ENCODE measurements at places on chromosomes 13 and 19.

DNA sequence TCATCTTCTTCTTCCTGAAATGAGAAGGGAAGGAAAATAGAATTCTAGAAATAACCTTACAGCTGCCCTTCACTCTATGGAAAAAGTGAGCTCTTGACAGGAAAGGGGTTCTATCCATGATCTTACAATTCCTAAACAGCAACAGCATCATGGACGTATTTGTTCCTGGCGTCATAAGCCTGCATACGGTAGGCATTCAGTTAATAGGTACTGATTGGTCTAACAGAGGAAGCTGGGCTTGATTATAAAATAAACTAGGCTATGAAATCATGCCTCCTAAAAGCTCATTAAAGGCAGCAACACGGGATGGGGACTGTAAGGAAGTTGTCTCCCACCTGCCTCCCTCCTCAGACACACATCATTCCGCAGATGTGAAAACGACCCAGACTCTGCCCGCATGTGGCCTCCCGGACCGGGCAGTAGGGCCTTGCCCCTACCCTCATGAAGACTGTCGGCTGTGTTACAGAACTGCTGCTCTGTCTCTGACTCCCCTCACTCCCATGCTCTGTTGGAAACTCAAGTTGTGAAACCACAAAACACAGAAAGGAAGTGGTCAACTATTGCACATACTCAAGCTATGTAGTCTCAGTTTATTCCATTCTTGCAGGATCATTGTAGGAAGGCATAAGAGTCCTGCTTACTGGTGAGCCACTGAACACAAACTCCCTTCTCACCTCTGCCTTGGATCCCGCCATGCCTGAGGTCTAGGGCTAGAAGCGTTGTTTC, 129.8 kb downstream of the DLEU7 start:
- peak; percentile 45 for DNase-seq

DNA sequence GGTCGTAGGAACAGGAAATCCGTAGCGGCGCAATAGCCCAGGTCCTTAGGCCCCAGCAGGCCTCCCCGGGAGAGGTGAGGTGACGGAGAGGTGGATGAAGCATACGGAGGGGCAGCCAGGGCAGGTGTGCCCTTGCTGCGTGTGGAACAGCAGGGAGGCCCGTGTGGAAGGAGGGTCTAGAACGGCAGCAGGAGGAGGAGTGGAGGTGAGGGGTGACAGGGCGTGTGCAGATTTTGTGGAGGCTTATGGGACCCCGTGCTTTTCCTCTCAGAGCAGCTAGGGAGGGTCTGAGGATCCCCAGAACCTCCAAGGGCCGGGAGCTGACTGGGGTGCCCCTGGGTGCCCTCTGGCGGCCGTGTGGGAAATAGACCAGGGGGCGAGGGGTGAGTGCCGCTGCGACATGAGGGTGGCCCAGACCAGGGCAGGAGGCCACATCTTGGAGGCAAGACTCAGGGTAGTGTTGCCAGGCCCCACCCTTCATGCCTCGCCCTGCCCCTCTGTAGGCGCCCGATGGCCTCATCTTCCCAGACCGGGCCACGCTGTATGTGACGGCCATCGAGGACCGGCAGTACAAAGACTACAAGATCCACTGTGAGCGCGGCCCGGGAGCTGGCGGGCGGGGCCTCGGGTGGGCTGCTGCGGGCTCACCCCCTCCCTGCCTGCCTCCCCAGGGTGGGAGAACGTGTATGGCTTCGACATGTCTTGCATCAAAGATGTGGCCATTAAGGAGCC, 5.0 kb upstream of the ADM5 start:
- DNase-seq = no peak

DNA sequence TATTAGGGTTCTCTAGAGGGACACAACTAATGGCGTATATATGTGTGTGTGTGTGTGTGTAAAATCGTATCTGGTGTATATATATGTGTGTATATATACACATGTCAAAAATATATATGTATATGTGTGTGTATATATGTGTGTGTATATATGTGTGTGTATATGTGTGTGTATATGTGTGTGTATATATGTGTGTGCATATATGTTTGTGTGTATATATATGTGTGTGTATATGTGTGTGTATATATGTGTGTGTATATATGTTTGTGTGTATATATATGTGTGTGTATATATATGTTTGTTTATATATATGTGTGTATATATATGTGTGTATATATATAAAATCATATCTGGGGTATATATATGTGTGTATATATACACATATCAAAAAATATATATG, 5.4 kb upstream of the LILRB5 start:
- no peak for DNase-seq

GRCh38 chr19:33159893-33160292, 28.0 kb downstream of the WDR88 start:
- DNase-seq = no peak
